ENCODE measurements at places on chromosomes 2 and 18.

DNA sequence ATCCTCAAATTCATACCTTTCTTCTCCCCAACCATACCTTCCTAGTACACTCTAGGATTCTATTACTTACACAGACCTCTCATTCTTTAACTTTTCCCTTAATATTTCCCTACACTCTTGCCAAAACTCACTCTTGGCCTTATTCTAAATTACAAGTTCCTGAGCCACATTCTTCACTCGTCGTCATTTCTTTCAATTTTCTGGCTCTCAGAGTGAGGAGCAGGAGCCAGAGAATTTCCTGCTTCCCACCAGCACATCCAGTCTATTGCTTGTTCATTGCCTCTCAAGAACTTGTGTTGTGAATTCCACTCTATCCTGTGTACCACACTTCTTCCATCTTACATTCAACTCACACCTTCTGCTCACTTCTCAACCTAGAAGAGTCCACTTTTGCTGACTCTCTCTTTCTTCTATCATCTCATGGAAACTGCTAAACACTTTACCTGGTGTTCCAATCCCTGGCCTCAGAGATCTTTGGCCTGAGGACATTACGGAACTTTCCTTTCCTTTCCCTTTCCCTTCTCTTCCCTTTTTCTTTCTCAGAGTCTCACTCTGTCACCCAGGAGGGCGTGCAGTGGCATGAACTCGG is 171.6 kb downstream of the PLCL1 start:
- DNase-seq, result no peak

- no peak for DNase-seq
Observed at GRCh38 chr2:157692768-157693167, 64.1 kb upstream of the ACVR1C start.

- DNase-seq, result no peak
Observed at GRCh38 chr18:31190919-31191318, 28.3 kb upstream of the DSC1 start.

GRCh38 chr18:76564117-76564516 is 69.1 kb upstream of the ZNF516 start:
- DNase-seq, result no peak

DNA sequence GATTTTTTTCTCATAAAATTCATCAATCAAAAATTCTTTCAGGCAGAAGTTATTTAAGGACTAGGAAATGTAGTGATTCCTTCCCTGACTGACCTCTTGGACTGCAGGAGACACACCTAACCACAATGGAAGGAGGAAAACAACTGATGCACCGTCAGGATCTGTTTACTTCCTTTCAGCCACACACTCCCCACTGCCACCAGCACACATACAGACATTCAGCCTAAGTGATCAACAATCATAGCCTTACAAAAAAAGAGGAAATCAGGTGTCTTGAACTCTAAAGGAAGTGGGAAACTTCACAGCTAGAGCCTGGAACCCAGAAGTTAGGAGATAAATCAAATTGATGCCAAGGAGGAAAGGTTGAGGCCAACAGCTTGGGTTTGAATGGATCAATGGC is 213.5 kb upstream of the ACVR2A start:
- no peak for DNase-seq

GRCh38 chr18:370751-371608 is 103.1 kb upstream of the THOC1 start:
- no peak for DNase-seq

DNA sequence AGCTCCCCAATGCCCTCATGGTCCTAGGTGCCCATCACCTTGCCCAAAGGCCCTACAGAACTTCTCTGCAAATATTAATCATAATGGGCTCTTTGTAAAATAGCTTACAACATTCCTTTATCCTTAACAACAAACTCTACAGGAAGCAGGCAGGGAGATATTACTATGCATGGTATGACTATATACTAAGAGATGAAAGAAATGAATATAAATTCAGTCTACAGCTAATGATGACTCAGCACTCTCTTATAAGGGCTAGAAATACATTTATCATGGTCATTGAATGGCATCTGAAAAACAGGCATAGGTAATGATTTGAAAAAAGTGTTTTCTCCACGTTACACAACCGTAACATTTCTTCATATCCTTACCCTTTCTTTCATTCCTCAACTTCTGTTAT is 254.8 kb upstream of the DSEL start:
- DNase-seq, result no peak

DNA sequence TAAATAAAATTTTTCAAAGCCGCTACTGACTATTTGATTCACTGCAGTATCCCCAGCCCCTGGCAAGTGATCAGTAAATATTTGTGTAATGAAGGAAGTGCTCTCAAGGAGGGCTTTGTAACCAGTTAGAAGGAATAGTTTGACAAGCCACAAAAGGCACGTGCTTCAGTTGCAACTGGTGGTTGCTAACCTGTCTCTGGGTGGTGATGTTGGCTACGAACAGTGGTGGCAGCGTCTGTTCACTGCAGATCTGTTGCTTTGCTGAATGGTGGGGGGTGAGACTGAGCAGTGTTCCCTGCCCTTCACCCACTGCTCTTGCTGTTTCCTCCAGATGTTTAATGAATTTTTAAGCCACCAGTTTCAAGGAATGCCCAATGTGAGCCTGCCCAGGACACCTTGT is 73.9 kb upstream of the SIX2 start:
- no peak for DNase-seq

DNA sequence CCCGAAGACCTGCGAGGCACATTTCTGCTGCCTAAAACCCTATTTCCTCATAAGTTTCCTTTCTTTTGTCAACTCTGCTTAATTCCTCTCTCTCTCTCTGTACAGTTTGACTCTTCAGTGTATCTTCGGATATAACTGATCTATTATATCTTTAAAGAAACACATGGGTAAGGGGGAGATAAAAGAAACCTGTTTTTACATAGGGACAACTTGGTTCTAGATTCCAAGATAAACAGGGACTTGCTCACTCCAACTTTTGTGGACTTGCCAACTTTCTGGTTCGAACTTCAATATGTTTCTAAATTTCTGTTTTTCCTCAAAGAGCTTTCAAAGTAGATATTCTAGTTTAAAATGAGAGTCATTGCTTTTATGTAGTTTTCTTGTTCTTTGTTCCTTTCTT is 182.7 kb upstream of the EPC2 start:
- DNase-seq, result no peak

DNA sequence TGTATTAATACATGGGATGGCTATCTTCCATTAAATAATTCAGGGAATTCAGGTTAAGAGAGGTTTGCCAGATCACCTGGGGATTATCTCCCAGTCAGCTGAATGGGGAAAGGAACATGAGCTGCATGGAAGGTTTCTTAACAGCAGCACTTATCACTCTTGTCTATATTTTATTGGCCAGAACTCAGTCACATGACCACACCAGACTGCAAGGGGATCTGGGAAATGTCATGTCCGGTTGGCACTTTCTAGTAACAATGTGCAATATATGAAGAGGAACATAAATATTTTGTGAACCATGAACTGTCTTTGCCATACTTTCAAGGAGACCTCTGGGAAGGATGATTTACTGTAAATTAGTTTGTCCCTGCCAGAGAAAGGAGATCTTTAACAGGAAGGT is 599.1 kb downstream of the SLC4A3 start:
- DNase-seq, result no peak

DNA sequence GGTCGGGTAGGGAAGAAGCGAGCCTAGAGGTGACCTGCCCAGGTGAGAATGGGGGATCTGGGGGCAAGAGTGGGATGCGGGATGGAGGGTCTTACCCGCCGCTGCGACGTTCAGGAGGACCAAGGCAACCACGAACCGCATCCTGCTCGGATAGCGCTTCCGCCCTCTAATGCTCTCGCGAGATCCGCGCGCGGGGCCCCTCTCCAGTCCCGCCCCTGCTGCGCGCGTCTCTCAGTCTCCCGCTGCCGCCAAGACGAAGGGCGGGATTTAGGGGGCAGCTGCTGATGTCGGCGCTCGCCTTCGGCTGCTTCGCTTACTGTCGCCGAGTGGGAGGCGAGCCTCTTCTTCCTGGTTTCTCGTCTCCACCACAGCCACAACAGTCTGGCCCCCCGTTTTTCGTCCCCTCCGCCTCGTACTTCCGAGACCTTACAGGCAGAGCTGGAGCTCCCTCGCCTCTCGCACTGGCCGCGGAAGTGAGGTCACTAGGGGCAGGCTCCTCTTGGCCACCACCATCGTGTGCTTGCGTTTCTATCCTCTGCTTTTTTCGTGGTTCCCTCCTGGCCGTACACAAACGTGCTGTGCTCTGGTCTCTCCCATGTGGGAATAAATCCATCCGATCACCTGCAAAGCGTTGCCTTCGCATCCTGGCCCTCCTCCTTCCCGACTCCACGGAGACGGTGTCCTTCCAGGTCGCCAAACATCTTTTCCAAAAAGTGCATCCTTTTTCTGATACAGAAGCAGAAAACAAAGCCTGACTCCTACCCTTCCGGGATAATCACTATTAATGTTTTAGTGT is at the start of gene TGOLN2:
TGOLN2 (minus strand) TSS at position 168 of the 796 bp plus-strand sequence; CDS start at position 141, 27 bp downstream.
- DNase-seq, result peak; percentile 85

- no peak for DNase-seq
Observed at GRCh38 chr18:74942319-74942910, 266.5 kb downstream of the PTGR3 start.

GRCh38 chr2:12376025-12376424 is 340.7 kb upstream of the TRIB2 start:
- DNase-seq, result no peak

DNA sequence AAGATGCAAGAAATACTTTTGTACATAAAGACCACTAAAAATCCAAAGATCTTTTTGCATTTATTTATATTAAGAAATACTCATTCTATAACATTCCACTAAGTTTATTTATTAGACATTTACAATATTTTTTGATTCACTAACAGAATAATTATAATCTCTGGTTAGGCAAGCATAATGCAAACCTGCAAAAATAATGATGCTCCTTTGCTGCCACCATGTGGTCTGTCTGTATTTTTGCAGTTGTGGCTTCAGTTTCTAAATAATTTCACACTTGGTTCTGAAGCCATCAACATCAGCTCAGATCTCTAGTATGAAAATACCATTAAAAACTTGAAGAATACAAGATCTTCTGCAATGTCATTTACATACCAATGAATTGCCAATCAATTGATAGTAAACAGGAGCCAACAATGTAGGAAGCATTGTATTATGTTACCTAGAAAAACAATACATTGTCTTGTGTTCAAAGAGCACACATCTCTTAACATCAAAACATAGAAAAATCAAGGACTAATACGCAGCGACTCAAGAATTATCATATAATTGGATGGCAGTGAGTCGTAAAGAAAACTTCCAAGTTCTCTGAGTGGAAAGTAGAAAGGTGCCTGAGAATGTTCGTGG is 28.8 kb upstream of the WDR75 start:
- DNase-seq, result no peak

Data from anterior cingulate cortex (tissue), 58 donors.